Colonic mucosa (tissue), 4 donors: ENCODE measurements at places on chromosomes 2 and 18. TPM values are rescaled to one million over a fixed set of nuclear protein-coding genes. Genes with fewer than 3 reads are reported as not detected.

POMC gene
- total RNA-seq = 1.8 TPM

DNAH6 gene
- 1.2 TPM for total RNA-seq

FEV gene
- 6.5 TPM for total RNA-seq

- DNase-seq = peak; percentile 82
These were observed 178.0 kb downstream of the RND3 start for GRCh38 chr2:150309311-150310080.

- DNase-seq = no peak
These were observed 24.4 kb upstream of the AAK1 start for GRCh38 chr2:69667805-69668382.

GRCh38 chr2:217079165-217079564 is 219.3 kb upstream of the TNP1 start:
- DNase-seq = no peak

DNA sequence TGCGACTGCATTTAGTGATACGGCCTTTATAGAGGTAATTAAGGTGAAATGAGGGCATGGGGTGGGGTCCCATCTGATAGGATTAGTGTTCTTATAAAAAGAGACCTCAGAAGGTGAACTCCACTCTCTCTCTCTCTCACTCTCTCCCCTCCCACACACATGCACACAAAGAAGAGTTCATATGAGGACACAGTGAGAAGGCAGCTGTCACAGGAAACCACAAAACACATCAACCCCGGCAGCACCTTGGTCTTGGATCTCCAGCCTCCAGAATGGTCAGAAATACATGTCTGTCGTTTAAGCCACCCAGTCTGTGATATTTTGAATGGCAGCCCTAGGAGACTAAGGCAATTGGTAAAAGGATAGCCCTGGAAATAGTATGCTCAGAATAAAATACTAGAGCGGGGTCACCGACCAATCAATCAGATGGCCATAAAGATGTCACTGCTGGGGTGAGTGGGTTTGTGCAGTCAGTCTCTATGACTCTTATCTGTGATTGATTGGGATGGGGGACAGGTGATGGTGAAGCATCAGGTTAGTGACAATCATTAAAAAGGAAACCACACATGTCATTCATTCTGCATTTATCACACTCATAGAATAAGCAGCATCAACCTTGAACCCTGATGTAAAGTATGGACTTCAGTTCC is 118.9 kb upstream of the POU3F3 start:
- no peak for DNase-seq

DNA sequence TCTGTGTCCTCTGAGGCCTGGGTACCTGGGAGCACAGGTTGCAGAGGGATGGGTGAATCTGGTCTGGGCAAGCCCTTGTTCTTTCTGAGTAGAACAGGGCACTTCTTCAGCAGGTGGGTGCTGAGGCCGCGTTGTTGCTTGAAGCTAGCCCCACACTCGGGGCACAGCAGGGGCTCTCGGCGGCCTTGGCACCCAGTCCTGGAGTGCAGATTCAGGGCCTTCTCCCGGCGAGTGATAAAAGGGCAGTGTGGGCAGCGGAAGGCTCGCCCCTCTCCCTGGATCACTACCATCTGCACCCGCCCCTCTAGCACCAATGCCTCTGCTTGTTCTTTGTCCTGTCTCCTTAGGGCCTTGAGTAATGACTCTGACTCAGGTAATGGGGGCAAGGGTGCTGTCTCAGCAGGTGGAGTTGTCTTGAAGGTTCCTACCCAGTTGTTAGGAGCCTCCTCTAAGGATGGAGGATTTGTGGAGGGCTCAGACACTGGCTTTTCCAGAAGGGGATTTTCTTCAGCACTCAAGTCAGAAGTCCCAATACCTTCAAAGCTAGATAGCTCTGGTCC is 15.6 kb downstream of the ZNF142 start:
- DNase-seq = no peak

GRCh38 chr2:2291500-2292260 is 39.4 kb downstream of the MYT1L start:
- DNase-seq = no peak

GRCh38 chr2:68367953-68368653 is 3.0 kb downstream of the PLEK start:
- DNase-seq = no peak

DNA sequence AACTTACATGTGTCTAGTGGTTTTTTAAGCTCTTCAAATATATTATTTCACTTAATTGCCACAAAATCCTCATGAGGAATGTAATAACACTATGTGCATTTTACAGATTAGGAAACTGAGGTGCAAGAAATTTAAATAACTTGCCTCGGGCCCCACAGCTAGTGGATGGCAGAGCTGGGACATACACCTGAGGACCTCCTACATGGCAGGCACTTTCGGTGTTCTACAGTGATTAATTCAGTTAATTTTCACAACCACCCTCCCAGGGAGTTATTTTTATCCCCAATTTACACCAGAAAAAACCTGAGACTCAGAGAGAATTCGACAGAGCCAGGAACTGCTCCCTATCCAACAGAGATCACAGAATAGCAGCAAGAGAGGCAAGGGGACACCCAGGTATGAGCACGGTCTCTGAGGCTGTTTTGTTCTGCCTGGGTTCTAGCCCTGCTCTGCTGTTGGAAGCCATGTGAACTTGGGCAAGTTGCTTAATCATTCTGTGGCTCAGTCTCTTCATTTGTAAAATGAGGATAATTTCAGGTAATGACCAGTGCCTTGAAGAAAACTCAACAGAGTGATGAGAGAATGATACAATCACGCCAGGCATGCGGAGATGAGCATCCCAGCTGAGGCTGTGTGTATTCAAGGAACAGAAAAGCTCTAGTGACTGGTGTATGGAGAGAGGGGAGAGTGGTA is 82.3 kb downstream of the MYCN start:
- DNase-seq = no peak

DNA sequence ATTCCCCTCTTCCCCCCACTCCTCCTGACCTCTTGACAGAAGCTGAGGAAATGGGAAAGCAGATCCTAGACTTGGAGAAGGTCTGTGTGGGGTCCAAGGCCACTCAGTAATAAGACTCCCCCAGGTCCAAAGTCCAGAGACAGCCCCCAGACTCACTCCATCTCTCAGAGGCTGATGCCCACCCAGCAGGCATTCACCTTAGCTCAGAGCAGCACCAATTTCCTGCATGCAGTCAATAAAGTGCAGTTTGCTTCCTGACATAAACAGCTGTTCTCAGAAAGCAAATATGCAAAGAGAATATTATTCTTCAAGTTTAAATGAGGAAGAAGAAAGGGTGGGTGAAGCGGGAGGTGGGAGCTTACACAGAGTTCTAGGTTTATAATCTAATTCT is 84.1 kb upstream of the RTN4 start:
- no peak for DNase-seq

GRCh38 chr2:26847307-26847654 is 651 bp upstream of the DPYSL5 start:
- no peak for DNase-seq

GRCh38 chr2:110101280-110101844 is 14.3 kb downstream of the MALL start:
- peak; percentile 98 for DNase-seq

DNA sequence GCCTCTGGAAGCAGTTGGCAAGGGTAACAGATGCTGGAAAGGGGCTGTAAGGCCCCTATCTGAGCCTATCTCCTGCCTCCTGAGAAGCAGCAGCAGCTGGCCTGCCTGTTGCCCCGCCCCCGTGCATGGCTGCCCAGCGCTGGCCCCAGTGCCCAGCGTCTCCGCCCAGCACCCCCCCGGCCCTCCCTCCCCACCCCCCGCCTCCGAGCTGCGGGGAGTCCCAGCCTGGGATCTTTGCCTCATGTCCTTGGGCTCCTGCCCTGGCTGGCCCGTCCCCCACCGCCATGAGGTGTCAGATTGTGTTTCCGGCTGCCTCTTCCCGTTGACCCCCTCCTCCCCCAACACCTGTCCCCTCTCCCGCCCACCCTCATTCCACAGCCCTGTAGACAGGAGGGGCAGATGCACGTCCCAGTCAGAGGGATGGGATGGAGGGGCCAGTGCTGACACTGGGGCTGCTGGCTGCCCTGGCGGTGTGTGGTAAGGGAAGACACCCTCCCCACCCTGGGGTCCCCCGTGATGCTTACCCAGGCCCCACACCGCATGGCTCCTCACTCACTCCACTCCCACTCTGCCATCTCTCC is at the start of gene CHRND:
TSS of gene CHRND (plus strand) at position 370 of the 581 bp plus-strand sequence. CDS start at position 426, 56 bp downstream.
- no peak for DNase-seq

- no peak for DNase-seq
These were observed 381.6 kb downstream of the DSEL start for GRCh38 chr18:67134911-67135310.
